ENCODE measurements at places on chromosomes 1 and 21.

- no peak for DNase-seq
These were observed 107.3 kb downstream of the UCHL5 start for GRCh38 chr1:192951691-192952460.

GRCh38 chr1:212585210-212585609 is 23.4 kb upstream of the ATF3 start:
- no peak for DNase-seq

- DNase-seq, result no peak
These were observed 23.7 kb downstream of the CAMK1G start for GRCh38 chr1:209607102-209607794.

- DNase-seq, result no peak
These were observed 57.4 kb upstream of the NRIP1 start for GRCh38 chr21:15122241-15122640.

- DNase-seq, result no peak
These were observed 47.7 kb downstream of the ETS2 start for GRCh38 chr21:38853421-38853919.

- no peak for DNase-seq
These were observed 47.9 kb upstream of the PLXNA2 start for GRCh38 chr1:208291923-208292711.

Data from cardiac septum (tissue), 1 donor.